ENCODE measurements at places on chromosomes 6 and 20.

DNA sequence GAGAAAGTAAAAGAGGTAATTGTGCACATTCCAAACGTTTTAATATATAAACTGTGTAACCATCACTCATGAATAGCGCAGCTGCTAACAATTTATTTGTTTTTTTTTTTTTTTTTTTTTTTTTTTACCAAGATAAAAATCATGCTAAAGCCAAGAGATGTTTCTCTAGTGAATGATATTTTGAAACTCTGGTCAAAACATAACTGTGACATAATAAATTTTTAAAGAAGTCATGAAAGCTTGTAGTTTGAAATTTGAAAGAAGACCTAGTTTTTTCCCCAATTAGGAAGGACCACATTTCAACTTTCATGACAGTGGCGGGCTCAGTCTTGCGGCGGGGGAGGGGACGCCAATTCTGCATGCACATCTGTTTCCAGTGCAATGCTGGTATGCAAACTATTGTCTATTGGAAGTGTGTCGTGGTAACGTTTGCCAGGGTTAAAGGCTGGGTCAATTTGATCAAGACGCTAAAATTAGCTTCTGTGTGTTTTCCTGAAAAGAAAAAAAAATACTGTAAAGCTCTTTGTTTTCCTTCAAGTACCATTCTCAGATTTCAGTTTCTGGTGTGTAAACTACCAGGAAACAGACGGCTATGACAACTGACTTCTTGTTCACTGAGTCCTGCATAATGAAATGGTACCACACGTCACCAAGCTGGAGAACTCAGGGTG is 211.9 kb downstream of the FOXC1 start:
- no peak for DNase-seq

DNA sequence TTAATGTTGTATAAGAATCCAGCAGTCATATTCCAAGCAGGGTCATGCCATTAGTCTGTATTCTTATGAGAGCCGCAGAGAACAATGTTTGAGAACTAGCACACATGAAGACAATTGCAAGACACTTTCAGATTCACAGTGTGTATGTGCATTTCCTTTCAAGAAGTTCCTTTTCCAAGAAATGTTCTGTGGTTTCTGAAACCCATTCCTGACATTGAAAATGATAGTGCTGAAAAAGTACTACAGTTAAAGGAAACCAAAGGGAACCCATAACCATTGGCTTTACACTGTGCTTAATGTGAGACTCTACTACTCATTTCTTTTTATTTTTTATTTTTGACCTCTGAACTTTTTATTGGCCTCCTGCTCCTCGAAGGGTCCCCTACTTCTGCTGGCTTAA is 4.2 kb upstream of the CALHM6 start:
- DNase-seq = no peak

- DNase-seq = no peak
Observed at GRCh38 chr6:136962661-136963060, 40.6 kb downstream of the SLC35D3 start.

GRCh38 chr6:134074151-134075055 is 22.0 kb upstream of the SLC2A12 start:
- DNase-seq = no peak

GRCh38 chr6:5737460-5737859 is 269.3 kb downstream of the NRN1 start:
- no peak for DNase-seq

DNA sequence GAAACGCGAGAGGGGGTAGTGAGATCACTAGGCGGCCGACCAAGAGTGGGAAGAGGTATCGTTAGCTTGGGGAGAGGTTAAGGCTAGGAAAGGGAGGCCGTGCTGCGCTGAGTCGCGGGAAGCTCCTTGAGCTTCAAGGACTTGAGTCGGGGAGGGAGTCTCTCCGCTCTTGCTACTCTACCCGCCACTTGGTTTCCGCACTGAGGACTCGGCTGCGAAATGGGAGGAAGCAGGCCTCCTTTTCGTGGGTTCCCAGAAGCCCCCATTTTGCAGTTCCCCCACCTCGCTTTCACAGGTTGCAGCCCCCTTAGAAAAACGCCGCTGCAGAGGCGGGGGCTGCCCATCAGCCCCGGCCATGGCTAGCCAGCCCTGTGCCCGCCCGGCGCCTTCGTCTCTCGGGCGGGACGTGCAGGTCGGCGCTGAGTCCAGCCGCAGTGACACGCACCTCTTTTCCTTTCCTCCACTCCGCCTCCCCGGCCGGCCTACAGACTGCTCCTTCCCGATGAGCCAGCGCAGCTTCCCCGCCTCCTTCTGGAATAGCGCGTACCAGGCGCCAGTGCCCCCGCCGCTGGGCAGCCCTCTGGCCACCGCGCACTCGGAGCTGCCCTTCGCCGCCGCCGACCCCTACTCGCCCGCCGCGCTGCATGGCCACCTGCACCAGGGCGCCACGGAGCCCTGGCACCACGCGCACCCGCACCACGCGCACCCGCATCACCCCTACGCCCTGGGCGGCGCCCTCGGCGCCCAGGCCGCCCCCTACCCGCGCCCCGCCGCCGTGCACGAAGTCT is 4.9 kb downstream of the VGLL2 start:
- DNase-seq = no peak

- DNase-seq = no peak
Observed at GRCh38 chr6:15775741-15776140, 112.9 kb upstream of the DTNBP1 start.

All from ascending aorta (tissue), 2 donors.